Activated CD8-positive, alpha-beta memory T cell treated with anti-CD3 and anti-CD28 coated beads for 4 hours (primary cell): ENCODE measurements at places on chromosomes 2 and 18.

DNA sequence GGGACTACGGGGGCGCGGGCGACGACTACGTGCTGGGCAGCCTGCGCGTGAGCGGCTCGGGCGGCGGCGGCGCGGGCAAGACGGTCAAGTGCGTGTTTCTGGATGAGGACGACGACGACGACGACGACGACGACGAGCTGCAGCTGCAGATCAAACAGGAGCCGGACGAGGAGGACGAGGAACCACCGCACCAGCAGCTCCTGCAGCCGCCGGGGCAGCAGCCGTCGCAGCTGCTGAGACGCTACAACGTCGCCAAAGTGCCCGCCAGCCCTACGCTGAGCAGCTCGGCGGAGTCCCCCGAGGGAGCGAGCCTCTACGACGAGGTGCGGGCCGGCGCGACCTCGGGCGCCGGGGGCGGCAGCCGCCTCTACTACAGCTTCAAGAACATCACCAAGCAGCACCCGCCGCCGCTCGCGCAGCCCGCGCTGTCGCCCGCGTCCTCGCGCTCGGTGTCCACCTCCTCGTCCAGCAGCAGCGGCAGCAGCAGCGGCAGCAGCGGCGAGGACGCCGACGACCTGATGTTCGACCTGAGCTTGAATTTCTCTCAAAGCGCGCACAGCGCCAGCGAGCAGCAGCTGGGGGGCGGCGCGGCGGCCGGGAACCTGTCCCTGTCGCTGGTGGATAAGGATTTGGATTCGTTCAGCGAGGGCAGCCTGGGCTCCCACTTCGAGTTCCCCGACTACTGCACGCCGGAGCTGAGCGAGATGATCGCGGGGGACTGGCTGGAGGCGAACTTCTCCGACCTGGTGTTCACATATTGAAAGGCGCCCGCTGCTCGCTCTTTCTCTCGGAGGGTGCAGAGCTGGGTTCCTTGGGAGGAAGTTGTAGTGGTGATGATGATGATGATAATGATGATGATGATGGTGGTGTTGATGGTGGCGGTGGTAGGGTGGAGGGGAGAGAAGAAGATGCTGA is 1.4 kb downstream of the SOX11 start:
- DNase-seq, result no peak

DNA sequence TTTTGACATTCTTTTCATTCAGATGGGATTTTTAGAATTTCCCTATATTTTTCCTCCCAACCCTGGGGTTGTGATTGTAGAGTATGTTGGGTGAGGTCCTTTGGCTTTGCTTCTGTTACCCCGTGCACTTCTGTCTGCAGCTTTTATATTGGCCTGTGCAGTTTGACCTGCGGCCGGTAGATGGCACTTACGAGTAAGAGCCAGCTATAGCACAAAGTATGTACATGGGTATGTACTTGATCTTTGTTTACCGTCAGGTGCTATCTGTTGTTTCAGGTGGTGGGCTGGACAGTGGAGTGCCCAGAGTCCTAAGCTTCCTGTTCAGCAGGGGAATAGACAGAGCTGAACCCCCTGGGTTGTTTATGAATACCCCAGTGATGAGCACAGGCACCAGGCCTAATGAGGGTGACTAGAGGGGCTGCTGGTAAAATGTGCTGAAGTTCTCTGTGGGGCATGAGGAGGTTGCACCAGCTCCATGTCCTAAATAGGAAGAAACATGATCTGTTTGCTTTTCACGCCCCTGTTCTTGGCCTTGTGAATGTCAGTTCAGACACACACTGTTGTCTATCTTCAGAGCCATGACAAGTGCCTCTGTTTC is 58.9 kb upstream of the THUMPD2 start:
- DNase-seq, result no peak

GRCh38 chr2:209391776-209392401 is 32.0 kb upstream of the MAP2 start:
- no peak for DNase-seq

DNA sequence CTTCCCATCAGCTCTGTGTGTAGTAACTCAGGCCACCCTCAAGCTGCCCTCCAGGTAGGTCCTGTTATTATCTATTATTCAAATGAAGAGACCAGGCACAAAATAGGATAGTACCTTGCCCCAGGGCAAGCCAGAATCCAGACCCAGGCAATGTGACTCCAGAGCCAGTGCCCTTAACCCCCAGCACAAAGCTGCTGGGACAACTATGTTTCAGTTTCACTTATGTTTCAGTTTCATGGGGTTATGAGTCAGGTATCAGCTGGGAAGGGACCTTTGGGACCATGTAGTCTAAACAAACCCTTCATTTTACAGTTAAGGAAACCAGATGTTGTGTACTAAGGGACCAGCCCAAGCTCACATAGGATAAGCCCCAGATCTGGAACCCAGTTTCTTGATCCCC is 10.0 kb downstream of the HK2 start:
- DNase-seq, result no peak

GRCh38 chr18:45569566-45570275 is 45.6 kb upstream of the SLC14A2 start:
- no peak for DNase-seq

DNA sequence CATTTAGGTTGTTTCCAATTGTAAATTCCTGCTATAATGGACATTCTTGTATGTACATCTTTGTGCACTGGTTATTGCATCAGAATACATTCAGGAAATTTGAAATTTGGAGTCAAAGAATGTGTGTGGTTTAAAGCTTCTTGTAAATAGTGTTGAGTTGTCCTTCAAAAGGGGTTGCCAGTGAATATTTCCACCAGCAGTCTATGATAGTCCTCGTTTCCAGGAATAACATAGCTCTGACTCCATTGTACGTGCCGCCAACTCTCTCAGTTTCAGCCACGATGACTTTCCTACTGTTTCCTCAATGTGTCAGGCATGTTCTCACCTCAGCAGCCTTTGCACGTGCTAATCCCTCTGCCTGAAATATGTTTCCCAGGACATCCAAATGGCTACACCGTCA is 10.9 kb upstream of the HS6ST1 start:
- no peak for DNase-seq

DNA sequence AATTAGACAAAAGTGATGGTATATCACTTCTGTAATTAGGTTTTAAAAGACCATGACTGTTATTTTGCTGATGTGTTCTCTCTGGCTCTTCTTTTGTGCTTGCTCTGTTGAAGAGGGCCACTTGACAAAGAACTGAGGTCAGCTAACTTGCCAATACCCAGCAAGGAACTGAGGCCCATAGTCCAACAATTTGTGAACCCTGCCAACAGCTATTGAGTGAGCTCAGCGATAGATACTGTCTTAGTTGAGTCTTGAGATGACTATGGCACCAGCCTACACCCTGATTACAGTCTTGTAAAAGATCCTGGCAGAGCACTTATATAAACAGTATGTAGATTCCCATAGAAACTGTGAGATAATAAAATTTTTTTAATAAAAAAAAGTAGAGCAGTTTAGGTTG is 103.0 kb downstream of the BMPR2 start:
- no peak for DNase-seq

GRCh38 chr2:101752716-101753616 is 55.5 kb downstream of the MAP4K4 start:
- no peak for DNase-seq

GRCh38 chr2:233745073-233745755 is 14.9 kb upstream of the UGT1A1 start:
- no peak for DNase-seq

- DNase-seq, result no peak
Observed at GRCh38 chr2:61363580-61363979, 107.3 kb downstream of the USP34 start.

- no peak for DNase-seq
Observed at GRCh38 chr2:192140236-192140839, 54.4 kb downstream of the TMEFF2 start.

DNA sequence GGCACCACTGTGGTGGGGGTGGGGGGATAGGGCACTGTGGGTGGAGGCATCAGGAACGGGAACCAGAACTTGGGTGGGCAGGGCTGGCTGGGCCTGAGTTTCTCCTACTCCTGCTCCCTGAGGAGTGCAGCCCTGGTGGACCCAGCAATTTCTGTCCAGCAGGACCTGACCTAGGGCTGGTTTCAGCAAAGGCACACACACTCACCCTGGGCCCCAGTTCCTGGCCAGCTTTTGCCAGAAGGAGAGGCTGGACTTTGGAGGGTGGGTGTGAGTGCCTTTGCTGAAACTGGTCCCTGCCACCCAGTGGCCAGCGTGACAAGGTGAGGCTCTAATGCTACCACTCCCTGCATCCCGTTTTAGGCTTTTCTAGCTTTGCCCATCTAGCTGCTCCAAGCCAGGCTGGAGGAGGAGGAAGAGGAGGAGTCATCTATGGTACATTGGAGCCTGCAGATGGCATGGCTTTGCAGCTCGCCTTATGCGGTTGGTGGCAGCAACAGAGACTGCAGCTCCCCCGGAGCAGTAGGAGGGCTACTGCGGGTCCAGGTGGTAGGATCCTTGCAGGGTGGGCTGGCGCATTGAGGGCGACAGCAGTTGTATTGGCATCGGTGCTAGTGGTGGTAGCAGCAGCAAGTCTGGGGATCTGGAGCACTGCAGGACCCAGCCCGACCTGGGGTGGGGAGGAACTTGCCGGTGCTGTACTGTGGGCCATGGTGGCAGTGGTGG is 40.4 kb upstream of the IMP4 start:
- no peak for DNase-seq

GRCh38 chr18:58770601-58771000 is 94.1 kb upstream of the ZNF532 start:
- DNase-seq, result no peak

- DNase-seq, result no peak
Observed at GRCh38 chr2:222561817-222562645, 93.9 kb downstream of the FARSB start.

DNA sequence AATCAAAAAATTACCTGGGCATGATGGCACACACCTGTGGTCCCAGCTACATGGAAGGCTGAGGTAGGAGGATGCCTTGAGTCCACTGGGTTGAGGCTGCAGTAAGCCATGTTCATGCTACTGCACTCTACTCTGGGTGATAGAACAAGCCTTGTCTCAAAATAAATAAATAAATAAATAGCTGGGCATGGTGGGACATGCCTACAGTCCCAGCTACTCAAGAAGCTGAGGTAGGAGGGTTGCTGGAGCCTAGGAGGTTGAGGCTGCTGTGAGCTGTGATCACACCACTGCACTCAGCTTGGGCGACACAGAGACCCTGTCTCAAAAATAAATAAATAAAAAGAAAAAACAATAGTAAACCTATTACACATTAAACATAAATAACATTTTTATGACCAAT is 3.0 kb downstream of the AP1S3 start:
- no peak for DNase-seq

DNA sequence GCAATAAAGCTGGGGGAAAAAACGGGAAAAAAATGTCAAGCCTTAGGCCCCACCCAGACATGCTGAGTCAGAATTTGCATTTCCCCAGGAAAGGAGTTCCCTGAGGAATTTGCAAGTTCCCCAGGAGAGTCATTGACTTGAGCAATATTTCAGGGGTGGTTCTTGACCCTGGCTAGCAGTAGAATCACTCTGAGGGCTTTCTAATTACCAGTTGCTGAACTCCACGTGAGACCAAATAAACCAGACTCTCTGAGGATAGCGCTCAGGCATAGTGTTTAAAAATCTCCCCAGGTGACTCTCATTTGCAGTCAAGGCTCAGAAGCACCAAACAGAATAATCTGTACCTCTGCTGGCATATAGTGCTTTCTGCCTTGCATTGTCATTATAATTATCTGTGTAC is 48.7 kb downstream of the C1QL2 start:
- DNase-seq, result no peak
